ENCODE measurements at places on chromosomes 3 and 15. TPM values are rescaled to one million over a fixed set of nuclear protein-coding genes. Genes with fewer than 3 reads are reported as not detected.

GRCh38 chr3:115523458-115523857 is 99.9 kb upstream of the GAP43 start:
- DNase-seq, result no peak

DNA sequence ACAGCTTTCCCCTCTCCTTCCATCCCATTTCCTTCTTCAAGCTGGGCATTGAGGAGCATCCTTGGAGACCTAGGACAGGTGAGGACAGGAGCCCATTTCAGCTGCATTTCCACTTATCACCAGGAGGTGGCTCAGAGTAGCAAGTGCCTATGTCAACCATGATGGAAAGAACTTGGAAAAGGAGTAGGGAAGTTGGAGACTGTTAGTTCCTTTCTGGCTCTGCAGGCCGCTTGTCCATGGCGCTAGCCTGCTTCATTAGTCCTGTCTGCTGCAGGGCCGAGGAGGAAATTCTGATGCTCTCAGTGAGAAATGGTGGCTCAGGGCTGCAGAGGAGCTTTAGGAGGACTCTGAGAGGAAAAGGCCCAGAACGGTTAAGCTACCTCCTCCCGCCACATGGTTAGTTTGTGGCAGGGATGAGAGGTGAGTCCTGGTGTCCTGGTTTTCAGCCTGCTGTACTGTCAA is 7.0 kb upstream of the CD276 start:
- DNase-seq, result peak; percentile 91

- DNase-seq, result peak; percentile 54
Measured at GRCh38 chr15:82531496-82532382, 8.5 kb downstream of the RPS17 start.

- no peak for DNase-seq
Measured at GRCh38 chr15:39852250-39852649, 67.8 kb downstream of the GPR176 start.

DNA sequence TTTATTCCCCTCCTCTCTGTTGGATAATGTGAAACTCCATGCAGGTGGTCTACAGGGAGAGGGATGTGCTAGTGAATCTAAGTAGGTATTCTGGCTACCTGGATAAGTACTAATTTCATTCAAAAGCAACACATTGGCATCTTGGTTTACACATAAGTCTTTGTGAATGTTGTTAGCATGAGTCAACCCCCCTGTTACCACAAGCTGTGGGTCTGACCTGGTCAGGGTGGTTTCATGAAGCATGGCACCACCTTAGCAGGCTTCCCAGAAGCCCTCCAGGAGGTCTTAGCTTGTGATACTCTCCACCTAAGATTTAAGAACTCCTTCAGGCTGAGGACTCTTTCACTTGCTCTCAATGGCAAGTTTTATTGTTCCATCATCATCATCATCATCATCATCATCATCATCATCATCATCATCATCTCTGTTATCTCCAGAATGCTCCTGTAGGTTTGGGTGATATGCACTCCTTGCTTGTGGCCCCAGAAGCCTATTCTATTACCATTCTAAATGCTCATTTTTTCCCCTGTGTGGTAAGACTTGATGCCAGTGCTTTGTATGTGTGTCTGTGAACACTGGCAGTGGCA is 62.8 kb downstream of the EPHB1 start:
- DNase-seq, result no peak

DNA sequence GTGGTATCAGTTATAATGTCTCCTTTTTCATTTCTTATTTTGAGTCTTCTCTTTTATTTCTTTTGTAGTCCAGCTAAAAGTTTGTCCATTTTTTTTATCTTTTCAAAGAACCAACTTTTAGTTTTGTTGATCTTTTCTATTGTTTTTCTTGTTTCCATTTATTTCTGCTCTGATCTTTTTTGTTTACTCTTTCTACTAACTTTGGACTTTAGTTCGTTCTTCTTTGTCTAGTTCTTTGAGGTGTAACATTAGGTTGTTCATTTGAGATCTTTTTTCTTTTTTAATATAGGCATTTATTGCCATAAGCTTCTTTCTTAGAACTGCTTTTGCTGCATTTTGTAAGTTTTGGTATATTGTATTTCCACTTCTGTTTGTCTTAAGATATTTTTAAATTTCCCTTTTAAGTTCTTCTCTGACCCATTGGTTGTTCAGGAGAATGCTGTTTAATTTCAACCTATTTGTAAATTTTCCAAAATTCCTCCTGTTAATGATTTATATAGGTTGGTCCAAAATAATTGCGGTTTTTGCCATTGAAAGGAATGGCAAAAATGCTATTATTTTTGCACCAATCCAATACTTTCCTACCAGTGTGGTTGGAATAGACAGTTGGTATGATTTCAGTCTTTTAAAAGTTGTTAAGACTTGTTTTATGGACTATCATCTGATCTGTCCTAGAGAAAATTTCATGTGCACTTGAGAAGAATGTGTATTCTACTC is 51.2 kb downstream of the KAT2B start:
- DNase-seq, result no peak

DNA sequence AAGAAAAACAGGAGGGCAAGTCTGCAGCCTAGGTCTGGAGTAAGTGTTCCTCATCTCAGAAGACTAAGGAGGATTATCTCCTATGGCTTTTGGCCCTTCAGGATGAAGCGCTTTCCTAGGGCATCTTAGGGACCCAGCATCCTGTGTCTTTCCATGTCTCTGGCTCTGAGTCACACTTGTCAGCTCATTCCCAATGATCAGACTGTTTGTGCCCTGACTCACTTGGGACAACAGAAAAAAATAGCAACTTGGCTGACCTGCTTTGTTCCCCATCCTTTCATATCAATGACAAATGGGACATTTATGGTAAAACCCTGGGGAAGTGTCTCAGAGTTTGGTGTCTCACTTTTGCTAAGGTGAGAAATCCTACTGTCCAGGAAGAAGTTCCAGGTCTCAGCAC is 76.2 kb upstream of the OXTR start:
- DNase-seq, result peak; percentile 24

- no peak for DNase-seq
Measured at GRCh38 chr15:42591238-42591934, 16.0 kb downstream of the STARD9 start.

DNA sequence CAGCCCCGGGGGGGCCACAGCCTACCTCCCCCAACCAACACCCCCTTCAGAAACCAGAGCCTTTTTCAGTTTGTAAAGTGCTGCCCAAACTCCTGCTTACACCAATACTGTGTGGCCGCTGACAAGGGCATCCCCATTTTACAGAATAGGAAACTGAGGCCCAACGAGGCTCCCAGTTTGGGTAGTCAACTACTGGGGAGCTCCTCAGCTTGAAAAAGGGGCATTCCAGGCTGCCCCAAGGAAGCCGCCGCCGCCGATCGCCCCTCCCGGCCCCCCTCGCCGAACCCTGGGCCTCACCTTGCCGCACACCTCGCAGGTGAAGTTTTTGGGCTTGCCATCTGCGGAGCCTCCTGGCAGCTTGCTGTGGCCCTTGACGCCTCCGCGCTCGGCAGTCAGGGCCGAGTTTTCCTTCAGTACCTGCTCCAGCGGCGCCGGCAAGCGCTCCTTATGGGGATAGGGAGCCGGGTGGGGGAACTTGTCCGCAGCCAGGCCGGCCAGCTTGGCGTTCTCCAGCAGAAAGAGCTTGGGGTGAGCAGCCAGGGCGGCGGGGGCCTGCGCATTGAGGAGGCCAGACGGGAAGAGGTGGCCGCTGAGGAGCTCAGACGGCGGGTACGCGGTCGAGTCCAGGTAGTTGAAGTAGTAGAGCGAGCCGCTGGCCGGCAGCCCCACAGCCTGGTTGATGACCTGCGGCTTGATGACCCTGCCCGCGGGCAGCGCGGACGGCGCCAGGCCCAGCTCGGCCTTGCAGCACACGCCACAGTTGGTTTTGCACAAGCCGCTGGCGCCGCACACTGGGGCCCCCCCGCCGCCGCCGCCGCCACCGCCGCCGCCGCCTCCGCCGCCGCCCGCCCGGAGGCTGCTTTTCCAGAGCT is 1.4 kb downstream of the FEZF2 start:
- DNase-seq, result peak; percentile 78

- no peak for DNase-seq
Measured at GRCh38 chr3:33746416-33747116, 28.5 kb upstream of the CLASP2 start.

- no peak for DNase-seq
Measured at GRCh38 chr3:126065876-126066275, 18.0 kb downstream of the SLC41A3 start.

- no peak for DNase-seq
Measured at GRCh38 chr3:187516446-187517185, 148.4 kb downstream of the RTP4 start.

- no peak for DNase-seq
Measured at GRCh38 chr3:18403061-18403460, 22.1 kb downstream of the SATB1 start.

DNA sequence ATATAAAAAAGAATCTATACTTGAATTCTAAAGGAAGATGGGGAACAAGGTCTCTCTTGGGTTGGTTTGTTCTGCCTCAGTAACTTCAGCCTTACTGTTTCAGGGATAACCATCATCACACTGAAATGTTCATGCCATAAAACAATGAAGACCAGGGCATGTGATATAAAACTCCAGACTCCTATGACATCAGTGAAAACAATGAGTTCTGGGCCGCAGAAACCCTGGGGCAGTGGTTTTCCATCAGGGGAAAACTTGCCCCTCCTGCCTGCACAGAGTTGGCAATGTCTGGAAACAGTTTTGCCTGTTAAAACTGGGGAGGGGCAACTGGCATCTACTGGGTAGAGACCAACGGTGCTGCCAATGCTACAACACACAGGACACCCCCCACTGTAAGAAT is 46.8 kb downstream of the CA12 start:
- DNase-seq, result no peak

GRCh38 chr3:22928216-22929110 is 274.7 kb upstream of the UBE2E2 start:
- no peak for DNase-seq

DNA sequence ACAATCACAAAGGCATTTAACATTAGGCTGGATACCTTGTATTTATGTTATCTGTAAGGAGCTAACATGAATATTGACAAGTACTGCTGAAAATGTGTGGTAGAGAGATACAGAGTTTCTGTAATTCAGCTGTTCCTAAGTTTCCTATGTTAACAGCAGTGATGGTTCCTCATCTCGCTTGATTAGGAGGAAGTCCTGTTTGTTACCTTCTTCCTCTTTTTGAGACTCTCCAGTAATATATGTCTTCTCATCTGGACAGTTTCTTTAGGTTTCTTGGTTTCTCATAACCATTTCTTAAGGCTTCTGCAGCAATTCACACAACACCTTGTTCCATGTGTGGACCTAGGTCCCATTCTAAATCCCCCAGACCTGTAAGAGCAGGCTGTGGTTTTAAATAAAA is 11.4 kb upstream of the PEX5L start:
- no peak for DNase-seq

Gene KBTBD13
- not detected for total RNA-seq

Gene CCR8
- not detected for total RNA-seq

Gene HEXA
- total RNA-seq, result 99.2 TPM

Gene OXTR
- total RNA-seq, result 11.8 TPM

Gene CACNA2D2
- total RNA-seq, result 20.7 TPM

Gene SV2B
- total RNA-seq, result 7.9 TPM
